ENCODE measurements at places on chromosomes 3 and 15.

DNA sequence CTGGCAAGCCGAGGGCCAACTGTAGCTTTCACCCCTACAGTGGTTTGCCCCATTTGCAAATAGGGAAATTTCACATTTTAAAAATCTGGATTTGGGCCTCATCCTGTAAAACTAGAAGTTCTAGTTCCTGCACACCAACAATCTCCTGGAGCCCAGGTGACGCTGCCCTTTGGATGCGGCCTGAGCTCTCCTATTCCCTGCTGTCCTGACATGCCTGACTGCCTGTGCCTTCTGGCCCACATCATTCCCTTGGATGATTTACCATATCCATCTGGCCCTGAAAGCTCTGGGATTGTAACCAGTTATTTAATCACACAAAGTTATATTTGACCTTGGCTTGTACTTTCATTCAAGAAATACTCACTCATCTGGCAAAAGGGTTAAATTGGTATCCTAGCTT is 272.3 kb downstream of the ARRDC4 start:
- DNase-seq, result no peak

- no peak for DNase-seq
These were observed 33.1 kb downstream of the LPP start for GRCh38 chr3:188187053-188187452.

GRCh38 chr3:61821823-61822251 is 260.5 kb downstream of the PTPRG start:
- DNase-seq, result no peak

- DNase-seq, result no peak
These were observed 47.6 kb downstream of the MBNL1 start for GRCh38 chr3:152316318-152316717.

GRCh38 chr3:48130321-48130904 is 57.8 kb downstream of the CDC25A start:
- no peak for DNase-seq
